ENCODE measurements at places on chromosomes 16 and 17.

- peak; percentile 56 for DNase-seq
Measured at GRCh38 chr17:72725433-72726068, 366.9 kb downstream of the SLC39A11 start.

GRCh38 chr17:61048376-61049106 is 351.1 kb upstream of the TBX2 start:
- no peak for DNase-seq

DNA sequence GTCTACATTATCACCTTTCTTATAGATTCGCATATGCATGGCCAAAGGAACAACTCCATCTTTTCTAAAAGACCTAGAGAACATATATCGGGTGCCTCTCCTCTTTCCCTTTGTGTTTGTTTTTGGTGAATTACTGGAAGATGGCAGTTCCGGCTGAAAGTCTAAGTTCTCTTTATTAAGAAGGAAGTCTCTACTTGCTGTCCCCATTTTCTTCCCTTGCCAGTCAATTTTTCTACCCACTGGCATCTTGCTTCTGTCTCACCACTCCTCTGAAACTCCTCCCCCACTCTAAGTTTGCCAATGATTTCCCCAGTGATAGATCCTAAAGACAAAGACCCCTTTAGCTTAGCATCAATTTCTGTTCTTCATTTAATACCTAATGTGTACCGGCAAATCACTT is 93.9 kb upstream of the CORO6 start:
- DNase-seq = no peak

GRCh38 chr17:43327421-43327820 is 71.4 kb upstream of the ARL4D start:
- no peak for DNase-seq

DNA sequence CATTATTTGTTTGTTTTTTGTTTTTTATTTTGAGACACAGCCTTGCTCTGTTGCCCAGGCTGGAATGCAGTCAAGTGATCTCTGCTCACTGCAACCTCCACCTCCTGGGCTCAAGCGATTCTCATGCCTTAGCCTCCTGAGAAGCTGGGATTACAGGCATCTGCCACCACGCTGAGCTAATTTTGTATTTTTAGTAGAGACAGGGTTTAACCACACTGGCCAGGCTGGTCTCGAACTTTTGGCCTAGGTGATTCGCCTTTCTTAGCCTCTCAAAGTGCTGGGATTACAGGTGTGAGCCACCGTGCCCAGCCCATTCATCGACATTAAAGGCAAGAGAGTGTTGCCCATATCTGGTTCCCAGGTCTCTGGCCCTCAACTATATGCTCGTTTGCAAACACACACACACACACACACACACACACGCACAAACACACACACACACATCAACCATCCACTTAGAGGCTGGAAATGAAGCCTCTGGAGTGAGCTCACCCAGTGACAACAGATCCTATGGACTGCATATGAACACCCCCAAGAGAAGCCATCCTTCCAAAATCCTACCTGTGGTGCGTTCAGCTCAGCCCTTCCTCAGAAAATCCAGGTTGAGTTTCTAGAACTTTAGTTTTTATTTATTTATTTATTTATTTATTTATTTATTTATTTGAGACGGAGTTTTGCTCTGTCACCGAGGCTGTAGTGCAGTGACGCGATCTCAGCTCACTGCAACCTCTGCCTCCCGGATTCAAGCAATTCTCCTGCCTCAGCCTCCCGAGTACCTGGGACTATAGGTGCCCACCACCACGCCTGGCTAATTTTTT is 12.3 kb upstream of the SEPHS2 start:
- DNase-seq = no peak

DNA sequence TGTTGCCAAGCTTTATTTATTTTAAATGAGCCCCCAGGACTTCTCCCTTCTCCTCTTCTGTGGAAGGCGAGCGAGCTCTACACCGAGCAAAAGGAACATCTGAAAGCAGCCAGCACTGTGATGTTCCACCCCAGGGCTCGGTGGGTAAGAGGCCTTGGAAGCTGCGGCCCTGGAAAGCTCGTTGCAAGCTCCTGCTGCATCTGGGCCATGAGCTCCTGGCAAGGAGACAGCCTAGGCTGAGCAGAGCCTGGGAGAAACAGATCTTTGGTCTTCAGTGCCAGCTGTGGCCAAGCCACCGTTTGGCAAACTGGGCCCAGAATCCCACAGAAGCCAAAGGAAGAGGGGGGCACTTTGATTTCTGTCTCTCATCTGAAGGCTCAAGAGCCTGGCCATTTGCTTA is 114.1 kb downstream of the ENGASE start:
- no peak for DNase-seq
